ENCODE measurements at places on chromosomes 1 and 21.

DNA sequence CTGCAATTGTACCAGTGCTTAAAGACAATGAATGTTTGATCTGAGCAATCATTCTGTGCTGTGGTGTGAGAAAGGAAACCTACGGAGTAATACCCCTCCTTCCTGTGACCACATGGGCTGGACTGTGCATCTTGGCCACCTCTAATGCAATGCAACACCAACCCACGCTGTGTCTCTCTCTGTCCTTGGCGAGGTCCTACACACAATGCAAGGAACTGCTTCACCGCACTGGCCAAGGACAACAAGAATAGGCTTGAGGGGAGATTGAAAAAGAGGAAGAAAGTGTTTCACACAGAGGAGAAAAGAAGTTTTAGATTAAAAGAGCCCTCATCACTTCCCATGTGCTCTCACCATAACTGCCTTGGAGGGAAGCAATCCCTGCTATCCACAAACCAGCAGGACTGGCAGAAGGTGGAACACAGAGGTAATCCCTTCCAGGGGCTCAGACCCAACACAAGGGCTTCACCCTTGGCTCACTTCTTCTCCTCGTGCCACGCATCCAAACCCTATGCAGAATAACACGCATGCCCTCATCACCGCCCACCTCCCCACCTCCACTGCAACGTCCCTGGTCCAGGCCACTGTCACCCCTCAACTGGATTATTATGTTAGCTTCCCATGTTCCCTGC is 112.5 kb upstream of the ERG start:
- DNase-seq = no peak

- no peak for DNase-seq
Measured at GRCh38 chr21:34933609-34934335, 115.3 kb downstream of the RUNX1 start.

DNA sequence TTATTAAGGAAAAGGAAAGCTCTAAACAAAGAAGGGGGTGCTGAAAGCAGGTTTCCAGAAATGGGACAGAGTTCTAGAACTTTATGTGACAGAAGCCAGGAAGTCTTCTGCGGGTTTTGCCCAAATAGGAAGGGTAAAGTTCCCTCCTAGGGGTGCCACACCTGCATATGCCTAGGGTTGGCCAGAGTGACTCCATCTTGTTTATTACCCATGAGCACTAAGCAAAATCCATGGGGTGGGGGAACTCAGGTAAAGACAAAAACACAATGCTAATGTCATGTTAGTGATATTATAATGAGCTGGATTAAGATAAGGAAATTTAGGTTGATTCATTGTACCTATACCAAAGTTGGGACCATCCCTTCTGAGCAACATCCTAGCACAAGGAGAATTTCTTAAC is 1132.7 kb downstream of the KCNT2 start:
- DNase-seq = no peak

DNA sequence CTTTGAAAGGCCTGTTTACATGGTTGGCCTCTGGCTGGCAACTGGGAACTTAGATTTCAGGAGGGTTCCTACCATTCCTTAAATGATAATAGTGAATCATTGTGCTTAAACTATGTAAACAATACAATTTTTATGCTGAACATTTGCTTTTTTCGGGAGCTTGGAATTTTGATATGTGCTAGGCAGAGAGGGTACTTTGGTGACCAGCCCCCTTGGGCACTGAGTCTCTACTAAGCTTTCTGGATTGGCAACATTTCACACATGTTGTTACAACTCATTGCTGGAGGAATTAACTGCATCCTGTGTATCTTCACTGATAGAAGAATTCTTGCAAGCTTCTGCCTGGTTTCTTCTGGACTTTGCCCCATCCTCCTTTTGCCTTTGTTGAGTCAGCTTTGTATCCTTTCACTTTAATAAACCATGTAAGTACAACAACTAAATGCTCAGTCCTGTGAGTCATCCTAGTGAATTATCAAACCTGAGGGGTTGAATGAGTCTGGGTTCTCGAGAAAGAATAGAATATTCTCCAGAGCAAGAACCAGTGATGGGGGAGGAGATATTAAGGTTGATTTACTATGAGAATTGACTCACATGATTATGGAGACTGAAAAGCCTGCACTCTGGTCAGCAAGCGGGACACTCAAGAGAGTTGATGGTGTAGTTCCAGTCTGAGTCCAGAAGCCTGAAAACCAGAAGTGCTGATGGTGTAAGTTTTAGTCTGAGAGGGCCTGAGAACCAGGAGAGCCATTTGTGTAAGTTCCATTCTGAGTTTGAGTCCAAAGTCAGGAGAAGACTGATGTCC is 3.1 kb upstream of the SLC16A4 start:
- DNase-seq = peak; percentile 66

DNA sequence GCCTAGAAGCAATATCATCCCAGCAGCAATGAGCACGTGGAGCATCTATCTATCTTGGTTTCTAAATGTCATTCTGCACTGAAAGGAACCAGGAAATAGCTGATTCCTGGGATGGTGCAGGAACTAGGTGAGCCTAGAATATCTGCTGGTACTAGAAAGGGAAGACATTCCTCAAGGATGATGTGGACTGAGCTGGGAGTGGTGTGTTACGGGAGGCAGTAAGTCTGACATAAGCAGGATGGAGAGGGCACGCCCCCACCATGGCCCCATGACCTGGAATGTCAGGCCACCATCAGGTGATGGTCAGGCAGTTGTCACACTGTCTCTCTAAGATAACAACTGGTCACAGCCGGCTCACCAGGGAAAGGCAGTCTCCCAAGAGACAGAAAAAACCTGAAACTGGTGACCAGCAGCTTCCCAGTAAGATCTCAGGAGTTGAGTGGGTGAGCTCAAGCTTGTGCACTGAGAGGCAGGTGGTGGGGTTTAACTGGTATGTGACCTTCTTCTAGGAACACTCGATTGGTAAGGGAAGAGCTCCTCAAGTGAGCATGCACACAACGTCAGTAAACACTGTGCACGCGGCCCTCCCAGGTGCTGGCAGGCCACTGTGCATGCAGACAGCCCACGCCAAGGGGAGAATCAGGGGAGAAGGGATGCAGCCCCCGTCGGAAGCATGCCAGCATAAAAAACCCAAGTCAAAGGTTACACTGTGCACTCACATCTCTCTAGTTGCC is 148.7 kb downstream of the ADSS2 start:
- DNase-seq = no peak

DNA sequence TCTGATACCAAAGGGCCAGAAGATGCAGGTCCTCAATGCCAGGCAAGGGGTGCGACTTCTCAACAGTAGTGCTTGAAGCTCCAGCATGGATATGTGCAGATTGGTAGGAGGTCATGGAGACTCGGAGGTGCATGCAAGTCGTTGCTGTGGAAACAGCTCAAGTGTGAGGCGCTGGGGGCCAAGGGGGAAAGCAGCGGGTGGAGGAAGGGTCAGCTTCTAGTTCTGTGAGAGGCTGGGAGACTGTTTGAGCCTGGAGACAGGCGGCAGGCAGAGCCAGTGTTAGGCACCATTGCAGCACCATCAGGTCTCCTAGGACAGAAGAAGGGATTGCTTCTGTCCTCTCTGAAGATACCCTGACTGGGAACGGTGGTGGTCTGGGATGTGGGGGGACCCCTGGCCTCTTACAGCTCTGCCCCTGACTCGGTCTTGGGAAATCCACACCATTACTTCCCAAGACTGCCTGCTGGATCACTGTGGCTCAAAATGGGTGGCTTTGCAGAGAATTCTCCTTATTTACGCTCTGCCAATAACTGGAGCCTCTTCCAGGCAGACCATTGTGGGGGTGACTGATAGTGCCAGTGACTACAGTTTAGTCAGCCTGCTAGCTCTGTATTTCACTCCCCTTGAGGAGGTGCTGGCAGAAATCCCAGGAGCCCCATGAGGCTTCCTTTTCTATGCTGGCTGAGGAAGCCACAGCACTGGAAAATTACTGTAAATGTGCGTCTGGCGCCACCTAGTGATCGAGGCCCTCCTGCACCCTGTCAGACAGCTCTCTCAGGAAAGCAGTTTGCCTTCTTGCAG is 46.3 kb upstream of the VANGL1 start:
- DNase-seq = peak; percentile 63

DNA sequence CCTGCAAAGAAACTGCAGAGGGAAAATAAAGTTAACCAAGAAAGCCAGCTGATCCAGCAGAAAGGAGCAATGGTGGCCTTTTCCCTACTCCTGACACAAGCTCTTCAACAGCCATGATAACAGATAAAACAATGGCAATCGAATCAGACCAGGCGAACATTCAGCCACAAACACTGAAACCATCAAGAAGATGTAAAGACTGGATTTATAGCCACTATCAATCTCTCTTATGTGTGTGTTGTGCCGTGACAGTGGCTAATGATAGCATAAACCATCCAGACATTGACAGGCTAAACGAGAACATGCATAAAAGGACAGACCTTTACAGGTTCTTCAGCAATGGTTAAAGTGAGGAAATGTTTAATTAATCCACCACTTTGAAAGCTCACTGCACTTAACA is 78.1 kb upstream of the RAB4A start:
- no peak for DNase-seq

- DNase-seq = no peak
Measured at GRCh38 chr1:43978551-43979260, at the start of gene B4GALT2. TSS of gene B4GALT2 (plus strand) at chr1:43979210. CDS start at chr1:43981161, 1,951 bp downstream.

DNA sequence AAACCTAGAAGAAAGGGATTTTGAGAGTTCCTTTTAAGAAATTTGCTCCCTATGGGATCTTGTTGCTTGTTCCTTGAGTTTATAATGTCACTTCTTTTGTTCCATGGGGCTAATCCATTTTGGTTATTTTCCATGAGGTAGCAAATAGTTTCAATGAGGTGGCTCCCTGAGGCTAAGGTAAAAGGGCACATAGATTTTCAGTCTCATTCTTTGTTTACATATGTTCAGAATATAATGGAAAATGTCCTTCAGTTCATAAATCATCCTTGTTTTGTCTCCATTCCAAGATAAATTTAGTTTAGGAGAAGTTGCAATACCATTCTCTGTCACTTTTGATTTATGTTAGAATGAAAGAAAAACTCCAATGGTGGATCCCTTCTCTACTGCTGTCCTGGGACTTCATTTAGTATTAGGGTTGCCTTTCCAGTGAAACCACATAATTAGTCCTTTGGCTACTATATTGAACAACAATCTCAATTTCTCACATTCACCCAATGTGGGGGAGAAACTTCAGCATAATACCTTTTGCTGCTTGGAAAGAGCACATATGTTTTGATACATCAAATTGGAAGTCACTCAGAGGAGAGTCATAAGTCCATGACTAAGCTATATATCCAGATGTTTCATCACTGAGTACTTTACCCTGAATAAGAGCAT is 80.9 kb upstream of the ADAMTS5 start:
- no peak for DNase-seq

DNA sequence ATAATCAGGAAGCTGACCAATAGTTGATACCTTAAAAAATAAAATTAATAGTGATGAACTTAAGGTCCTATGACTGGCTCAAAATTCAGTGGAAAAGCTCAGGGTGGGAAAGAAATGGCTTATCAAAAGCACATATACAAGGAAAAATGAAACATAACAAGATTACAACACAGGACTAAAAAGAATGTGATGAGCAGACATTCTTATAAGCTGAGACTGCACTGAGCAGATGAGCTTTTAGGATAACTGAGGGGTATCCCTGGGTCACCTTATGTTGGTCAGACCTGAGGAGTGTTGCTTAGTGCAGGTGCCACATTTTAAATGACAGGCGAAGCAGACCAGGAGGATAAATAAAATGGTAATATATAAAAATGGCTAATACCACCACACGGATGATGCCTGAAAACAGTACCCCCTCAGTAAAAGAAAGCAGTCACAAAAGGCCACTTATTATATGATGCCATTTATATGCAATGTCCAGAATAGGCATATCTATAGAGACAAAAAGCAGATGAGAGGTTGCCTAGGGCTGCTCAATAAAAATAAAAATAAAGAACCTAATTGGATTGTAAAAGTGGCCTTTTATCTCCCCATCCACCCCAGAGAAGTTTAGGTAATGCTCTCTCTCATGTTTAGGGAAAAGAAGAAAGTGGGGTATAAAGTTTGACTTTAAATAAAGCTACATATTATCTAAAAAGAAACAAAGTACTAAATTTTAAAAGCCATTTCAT is 163.9 kb downstream of the SLC45A1 start:
- DNase-seq = no peak

DNA sequence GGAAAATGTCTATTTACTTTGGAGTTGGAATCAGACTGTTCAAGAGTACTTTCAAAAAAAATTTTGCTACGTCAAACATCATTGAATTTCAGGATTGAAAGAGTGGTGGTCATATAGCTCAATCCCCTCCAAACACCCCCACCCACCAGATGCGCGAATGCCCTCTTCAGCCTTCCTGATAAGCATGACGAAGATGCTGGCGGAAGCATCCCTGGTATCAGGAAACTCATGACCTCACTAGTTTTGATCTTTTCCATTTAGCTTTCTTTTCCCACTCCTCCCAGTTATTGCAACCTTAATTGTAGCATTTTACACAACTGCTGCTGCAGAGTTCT is 104.4 kb downstream of the LEPR start:
- DNase-seq = no peak

DNA sequence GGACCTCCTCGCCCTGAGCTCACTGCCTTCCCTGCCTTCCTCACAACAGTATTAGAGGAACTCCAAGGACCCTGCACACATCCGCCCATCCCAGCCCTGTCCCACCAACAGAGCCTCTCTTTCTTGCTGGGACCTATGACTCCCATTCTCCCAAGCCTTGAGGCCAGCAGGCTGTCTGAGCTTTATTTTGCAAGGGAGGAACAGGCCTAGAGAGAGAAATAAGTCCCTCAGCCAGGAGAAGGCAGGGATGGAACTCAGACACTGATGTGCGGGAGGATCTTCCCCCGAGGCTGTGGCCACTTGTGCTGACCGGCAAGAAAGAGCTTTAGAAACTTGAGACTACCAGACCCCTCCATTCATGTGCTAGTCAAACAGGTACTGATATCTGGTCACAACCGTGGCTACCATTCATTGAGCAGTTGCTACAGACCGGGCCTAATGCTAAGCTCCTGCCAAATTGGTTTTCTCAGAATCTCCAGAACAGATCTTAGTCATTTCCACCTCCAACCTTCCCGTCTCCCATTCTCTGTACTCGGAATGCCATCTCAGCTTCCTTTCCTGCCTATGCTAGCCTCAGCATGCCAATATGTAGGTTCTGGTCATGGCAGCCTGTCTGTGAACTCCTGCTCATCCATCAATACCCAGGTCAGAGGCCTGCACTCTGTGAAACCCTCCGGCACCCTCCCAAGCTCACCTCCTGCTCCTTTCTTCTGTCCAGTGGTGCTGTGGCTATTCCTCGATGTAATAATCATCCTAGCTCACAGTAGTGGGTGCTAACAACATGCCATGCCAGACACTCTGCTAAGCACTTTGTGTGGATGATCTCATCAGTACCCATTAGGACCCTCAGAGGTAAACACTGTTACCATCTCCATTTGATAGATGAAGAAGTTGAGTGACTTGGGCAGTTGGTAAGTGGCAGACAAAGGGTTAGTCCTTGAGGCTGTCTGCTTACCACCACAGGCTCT is 3.8 kb downstream of the TMEM54 start:
- no peak for DNase-seq

GRCh38 chr1:113129529-113130185 is 56.7 kb downstream of the LRIG2 start:
- no peak for DNase-seq

- no peak for DNase-seq
Measured at GRCh38 chr1:101567582-101568189, 330.9 kb downstream of the S1PR1 start.

All from BJ (cell line).